ENCODE measurements at places on chromosomes 2 and 18.
A peak's percentile ranks its signal among the peaks of the same experiment; 100 is the strongest.

DNA sequence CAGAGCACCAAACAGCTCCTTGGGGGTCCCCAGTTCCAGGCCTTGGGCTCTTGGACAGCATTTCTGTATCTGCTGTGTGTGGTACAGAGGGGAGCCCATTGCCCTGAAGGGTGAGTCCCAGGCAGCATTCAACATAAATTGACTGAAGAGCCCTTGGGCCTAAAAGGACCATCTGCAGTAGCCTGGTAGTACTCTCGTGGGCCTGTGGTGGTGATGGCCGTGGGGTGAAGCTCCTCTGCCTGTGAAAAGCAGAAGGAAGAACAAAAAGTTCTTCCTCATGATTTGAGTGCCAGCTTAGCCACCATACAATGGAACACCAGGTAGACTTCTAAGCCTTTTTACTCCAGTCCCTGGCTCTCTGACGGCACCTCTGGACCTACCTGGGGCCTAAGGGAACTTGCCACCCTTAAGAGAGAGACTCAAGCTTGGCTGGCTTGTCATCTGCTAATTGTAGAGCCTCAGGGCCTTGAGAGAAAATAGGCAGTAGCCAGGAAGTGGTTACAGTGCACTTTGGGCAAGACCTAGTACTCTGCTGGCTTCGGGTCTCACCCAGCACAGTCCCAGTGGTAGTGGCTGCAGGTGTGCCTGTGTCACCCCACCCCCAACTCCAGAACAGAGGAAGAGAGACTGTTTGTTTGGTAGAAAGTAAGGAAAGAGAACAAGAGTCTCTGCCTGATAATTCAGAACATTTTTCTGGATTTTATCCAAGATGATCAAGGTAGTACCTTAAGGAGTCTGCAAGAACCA lies 84.6 kb upstream of the CERS6 start:
- DNase-seq: no peak

DNA sequence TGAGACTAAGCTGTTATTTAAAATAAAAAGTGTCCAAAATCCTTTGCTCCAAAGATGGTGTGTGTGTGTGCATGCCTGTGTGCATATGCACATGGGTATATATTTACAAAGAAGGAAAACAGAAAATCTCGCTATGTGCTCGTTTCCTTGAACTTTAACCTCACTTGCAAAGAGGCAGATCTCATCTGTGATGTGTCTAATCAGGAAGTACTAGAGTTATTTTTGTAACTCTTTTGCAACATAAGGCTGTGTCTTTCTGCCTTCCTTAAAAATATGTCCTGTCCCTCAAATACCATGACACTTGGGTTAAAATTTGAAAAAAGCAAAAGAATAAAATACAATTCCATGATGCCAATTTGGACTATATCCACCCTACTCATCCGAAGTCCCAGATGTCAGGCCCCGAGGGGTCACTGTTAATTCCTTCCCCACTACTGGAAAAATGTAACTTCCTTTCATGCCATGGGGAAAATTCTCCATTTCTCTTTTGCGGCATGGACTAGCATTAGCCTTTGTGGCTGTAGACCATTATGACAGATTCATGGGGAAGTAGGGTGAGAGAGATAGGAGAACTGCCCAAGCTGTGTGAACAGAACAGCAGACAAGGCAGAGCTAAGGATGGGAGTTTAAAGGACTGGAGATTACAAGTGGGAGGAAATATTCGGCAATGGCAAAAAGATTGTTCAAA lies 191.3 kb downstream of the MYO1B start:
- no peak for DNase-seq

- peak; percentile 41 for DNase-seq
Observed at GRCh38 chr2:239380831-239381708, 19.8 kb downstream of the HDAC4 start.

GRCh38 chr2:15731889-15732271 lies 140.2 kb downstream of the DDX1 start:
- DNase-seq: no peak

- DNase-seq: no peak
Observed at GRCh38 chr2:64751286-64752260, 97.9 kb upstream of the SERTAD2 start.

GRCh38 chr2:161709428-161709827 lies 85.2 kb downstream of the SLC4A10 start:
- DNase-seq: no peak

DNA sequence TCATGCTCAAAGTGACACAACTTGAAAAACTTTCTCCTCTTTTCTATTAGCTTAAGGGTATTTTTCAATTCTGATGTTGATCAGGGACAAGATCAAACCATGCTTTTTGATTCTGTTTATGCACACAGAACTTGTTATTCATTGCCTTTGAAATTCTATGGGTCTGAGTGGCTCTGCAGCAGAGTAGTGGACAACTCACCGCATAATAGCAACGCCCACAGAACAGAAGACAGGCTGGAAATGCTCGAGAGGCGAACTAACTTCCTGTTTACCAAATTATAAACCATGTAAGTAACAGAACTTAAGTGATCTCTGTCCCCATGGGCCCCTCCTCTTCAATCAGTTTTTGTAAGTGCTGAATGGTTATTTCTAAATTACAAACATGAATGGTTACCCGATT lies 131.2 kb downstream of the CBLN2 start:
- DNase-seq: no peak

- no peak for DNase-seq
Observed at GRCh38 chr2:68569604-68570003, 73.8 kb upstream of the PROKR1 start.

Measured in activated T-cell treated with anti-CD3 and anti-CD28 coated beads for 4 hours (primary cell).